ENCODE measurements at places on chromosomes 5 and 9.

DNA sequence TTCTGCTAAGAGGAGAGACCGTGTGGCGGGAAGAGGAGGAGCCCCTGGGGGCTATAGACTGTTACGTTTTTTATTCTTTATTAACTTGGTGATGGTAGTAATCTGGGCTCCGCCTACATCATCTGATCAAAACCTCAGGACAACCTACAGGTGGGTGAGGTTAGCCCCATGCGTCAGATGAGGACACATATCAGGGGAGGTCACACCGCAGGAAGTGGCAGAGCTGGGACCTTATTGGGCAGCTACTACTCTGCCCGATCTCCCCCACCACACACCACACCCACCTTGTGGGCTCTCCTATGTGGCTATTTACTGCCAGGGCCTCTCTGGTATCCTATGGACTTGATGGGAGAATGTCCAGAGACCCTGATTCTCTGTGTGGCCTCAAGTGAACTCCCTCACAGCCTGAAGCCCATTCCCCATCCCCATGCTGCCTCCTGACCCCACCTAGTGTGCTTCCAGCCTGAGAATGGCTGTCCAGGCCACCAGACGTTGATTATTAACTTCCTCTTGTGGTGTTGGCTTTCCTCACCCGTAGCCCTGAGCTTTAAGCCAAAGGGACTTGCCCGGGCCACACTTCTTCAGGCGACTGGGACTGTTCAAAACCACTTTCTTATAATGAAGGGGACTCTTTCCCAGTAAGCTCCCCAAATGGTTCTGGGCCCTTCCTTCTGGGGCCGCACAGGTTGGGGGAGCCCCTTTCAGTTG, 8.2 kb downstream of the UNC5A start:
- H3K27me3 ChIP-seq: peaks cover 3% of the 10 kb centered on the region
- peak overlapping the region; percentile 63 for H3K4me3 ChIP-seq
- no peaks in the 10 kb centered on the region for H3K36me3 ChIP-seq
- H3K27ac ChIP-seq: no peak overlapping the region
- peaks cover 9% of the 10 kb centered on the region for H3K4me1 ChIP-seq

DNA sequence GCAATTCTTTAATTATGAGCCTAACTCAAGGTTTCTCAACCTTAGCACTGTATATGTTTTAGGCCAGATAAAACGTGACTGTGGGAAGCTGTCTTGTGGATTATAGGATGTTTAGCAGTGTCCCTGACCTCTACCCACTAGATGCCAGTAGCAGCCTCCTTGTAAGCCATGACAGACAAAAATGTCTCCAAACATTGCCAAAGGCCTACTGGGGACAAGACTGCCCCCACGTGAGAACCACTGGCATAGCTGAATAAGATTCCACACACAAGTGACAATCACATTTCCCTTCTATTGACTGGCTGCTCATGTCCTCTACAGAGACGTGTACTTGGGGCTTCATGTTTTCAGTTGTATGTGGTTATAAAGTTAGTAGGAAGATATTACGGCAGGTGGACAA, 55.4 kb downstream of the GOLM1 start:
- no peaks in the 10 kb centered on the region for H3K36me3 ChIP-seq
- no peaks in the 10 kb centered on the region for H3K4me1 ChIP-seq
- no peak overlapping the region for H3K27ac ChIP-seq
- no peak for DNase-seq
- no peaks in the 10 kb centered on the region for H3K27me3 ChIP-seq

DNA sequence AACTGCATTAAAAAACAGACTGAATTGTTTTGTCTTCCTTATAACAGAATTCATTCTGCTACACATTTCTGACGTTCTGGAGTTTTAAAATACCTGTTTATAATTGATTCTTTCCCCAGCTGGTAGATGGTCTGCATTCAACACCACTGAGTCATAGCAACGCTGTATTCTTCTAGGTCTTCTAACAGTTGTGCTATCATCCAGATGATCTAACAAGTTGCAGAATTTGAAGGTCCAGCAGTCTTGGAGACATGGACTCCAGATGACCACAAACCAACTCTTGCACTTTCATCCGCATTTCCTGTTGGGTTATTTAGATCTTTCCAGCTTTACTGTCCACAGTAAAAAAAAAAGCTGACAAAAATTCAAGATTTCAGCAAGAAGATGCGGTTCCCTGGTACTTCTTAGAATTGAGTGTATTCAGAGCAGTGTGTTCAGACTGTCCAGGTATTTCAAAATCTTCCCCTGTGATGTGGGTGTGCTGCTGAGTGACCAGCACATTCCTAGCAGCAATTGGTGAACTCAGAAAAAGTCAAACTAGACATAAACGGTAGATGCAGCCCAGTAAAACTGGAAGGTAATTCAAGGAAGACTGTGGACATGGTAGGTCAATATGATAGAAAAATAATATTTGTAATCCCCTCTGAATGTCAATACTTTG, 50.2 kb downstream of the CSNK1A1 start:
- peaks cover 23% of the 10 kb centered on the region for H3K4me1 ChIP-seq
- H3K27me3 ChIP-seq: no peaks in the 10 kb centered on the region
- H3K4me3 ChIP-seq: no peak overlapping the region
- H3K36me3 ChIP-seq: peaks cover 44% of the 10 kb centered on the region

GRCh38 chr5:31656806-31657205, 17.9 kb downstream of the PDZD2 start:
- H3K27ac ChIP-seq: no peak overlapping the region
- H3K36me3 ChIP-seq: no peaks in the 10 kb centered on the region
- peaks cover 12% of the 10 kb centered on the region for H3K4me1 ChIP-seq
- no peaks in the 10 kb centered on the region for H3K27me3 ChIP-seq
- DNase-seq: no peak
- no peak overlapping the region for H3K4me3 ChIP-seq

GRCh38 chr5:72107131-72107900, at the start of gene MAP1B:
Gene MAP1B, plus strand, starts transcription at chr5:72107475. Its CDS starts 57 bp downstream, at chr5:72107532.
- peak within 1 kb of the TSS; percentile 92 for H3K27ac ChIP-seq
- H3K4me1 ChIP-seq: peaks cover 7% of the 10 kb centered on the region
- peak within 1 kb of the TSS; percentile 77 for H3K4me3 ChIP-seq
- DNase-seq: no peak
- H3K27me3 ChIP-seq: no peaks in the 10 kb centered on the region

- no peak for DNase-seq
- H3K36me3 ChIP-seq: no peaks in the 10 kb centered on the region
- H3K27ac ChIP-seq: no peak overlapping the region
- H3K27me3 ChIP-seq: no peaks in the 10 kb centered on the region
- H3K4me3 ChIP-seq: no peak overlapping the region
Observed at GRCh38 chr5:132797651-132798050, 15.5 kb upstream of the SOWAHA start.

DNA sequence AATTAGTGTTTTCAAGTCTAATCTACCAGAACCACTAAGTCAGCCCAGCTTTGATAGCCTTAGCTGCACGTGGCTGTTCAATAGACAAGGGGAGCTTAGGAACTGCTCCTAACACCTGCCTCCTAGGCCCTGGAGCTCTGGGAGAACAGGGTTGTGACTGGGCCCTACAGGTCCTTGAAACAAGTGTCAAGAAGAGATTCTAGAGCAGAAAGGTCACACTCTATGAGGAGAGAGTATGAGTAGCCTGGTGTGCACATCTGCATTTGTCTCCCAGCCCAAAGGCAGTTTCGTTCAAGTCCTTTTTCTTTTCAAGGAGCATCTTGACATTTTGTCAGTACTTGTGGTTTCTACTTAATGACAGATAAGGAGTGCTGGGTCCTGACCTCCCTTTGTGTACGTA, 206.1 kb downstream of the PRELID2 start:
- DNase-seq: no peak
- H3K27me3 ChIP-seq: no peaks in the 10 kb centered on the region
- no peaks in the 10 kb centered on the region for H3K4me1 ChIP-seq
- no peak overlapping the region for H3K27ac ChIP-seq
- no peak overlapping the region for H3K4me3 ChIP-seq

GRCh38 chr5:163695830-163696578, 190.6 kb downstream of the MAT2B start:
- no peaks in the 10 kb centered on the region for H3K36me3 ChIP-seq
- H3K4me1 ChIP-seq: no peaks in the 10 kb centered on the region
- H3K4me3 ChIP-seq: no peak overlapping the region
- no peak overlapping the region for H3K27ac ChIP-seq
- H3K27me3 ChIP-seq: no peaks in the 10 kb centered on the region
- no peak for DNase-seq

DNA sequence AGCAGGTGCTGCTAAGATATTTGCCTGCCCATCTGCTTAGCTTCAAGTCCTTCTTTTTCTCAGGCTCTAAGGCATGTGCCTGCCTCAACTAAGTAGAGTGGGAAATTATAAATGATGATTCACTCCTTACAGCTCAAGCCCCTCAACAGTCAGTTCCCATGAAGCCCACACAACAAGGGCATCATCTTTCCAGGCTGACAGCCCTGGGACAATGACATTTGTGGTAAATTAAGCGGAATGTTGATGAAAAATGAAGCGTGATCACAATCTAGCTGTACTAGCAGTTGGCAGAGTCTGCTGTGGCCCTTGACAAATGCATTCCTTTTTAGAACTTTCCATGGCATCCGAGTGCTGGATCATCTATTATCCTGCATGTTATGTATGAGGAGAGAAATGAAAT, 548.6 kb downstream of the KIF4B start:
- H3K4me3 ChIP-seq: no peak overlapping the region
- no peak overlapping the region for H3K27ac ChIP-seq
- H3K27me3 ChIP-seq: no peaks in the 10 kb centered on the region
- H3K36me3 ChIP-seq: no peaks in the 10 kb centered on the region
- no peak for DNase-seq
- H3K4me1 ChIP-seq: no peaks in the 10 kb centered on the region

DNA sequence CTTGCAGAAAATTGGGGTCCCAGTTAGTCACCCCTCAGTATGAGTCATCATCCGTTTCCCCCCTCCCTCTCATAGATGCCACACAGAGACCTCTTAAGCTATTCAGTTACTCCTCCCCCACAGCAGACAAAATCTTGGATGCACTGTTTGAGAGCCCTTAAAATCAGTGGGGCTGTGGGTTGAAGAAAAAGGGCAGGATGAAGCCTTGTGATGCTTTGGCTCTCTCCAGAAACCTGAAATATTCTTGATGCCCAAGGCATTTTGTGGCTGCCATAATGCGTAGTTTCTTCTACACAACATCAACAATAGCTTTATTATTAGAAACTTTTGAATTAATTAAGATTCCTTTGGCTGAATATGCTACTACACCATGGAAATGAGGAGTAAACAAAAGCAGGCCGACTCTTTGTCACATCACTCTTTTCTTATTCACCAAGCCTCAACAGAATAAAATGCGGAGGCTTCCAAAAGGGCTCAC, 133.8 kb downstream of the MRPS30 start:
- no peak overlapping the region for H3K27ac ChIP-seq
- no peaks in the 10 kb centered on the region for H3K36me3 ChIP-seq
- DNase-seq: no peak
- no peak overlapping the region for H3K4me3 ChIP-seq
- no peaks in the 10 kb centered on the region for H3K27me3 ChIP-seq

- H3K4me3 ChIP-seq: no peak overlapping the region
- no peak overlapping the region for H3K27ac ChIP-seq
- DNase-seq: no peak
Observed at GRCh38 chr9:86407022-86407421, 52.8 kb upstream of the TUT7 start.

DNA sequence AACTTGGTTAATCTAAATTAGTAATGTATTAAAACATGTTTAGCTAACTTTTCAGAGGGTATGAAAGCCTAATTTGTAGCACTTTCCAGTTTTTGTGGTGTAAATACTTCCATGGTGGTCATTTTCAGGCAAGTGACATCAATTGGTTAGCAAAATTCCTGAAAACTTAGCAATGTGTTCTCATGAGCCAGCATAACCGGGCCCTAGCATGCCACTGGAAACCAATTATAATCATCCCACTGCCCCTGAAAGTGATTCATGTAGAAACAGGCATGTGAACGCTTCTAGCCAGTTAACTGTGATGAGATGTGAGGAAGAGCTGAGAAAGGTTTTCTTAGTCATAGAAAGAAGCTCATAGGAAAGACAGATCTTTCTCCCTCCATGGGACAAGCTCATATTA, 417.2 kb downstream of the TLR4 start:
- H3K27me3 ChIP-seq: no peaks in the 10 kb centered on the region
- H3K36me3 ChIP-seq: no peaks in the 10 kb centered on the region
- DNase-seq: no peak
- H3K4me1 ChIP-seq: no peaks in the 10 kb centered on the region
- H3K27ac ChIP-seq: no peak overlapping the region

DNA sequence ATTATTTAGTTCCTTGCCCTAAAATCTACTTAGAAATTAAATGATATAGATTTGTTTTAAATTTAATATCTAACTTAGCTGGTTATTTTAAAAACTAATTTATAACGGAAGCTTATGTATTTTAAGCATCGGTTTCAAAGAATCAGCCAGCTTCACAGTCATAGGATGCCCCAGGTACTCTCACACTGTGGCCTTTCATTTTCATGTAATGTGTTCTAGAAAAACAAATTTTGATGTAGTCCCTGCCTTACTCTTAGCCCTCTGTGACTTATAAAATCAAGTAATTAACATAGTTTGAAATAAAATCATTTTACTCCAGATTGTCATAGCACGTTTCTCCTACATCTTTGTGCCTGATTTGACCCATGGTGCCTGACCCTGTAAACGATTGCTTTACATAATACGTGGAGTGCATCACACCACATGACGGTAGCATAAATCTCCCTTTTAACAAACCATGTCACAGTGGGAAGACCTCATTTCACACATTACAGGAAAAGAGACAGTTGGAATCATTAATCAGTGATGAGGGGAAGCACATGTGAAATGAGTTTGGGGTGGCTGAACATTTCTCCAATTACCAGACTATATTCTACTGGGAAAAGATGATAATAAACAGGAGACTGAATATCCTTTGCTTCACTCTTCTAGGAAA, 731.5 kb upstream of the CDH9 start:
- H3K27ac ChIP-seq: no peak overlapping the region
- no peaks in the 10 kb centered on the region for H3K36me3 ChIP-seq
- no peak for DNase-seq
- H3K4me3 ChIP-seq: no peak overlapping the region
- H3K4me1 ChIP-seq: no peaks in the 10 kb centered on the region

DNA sequence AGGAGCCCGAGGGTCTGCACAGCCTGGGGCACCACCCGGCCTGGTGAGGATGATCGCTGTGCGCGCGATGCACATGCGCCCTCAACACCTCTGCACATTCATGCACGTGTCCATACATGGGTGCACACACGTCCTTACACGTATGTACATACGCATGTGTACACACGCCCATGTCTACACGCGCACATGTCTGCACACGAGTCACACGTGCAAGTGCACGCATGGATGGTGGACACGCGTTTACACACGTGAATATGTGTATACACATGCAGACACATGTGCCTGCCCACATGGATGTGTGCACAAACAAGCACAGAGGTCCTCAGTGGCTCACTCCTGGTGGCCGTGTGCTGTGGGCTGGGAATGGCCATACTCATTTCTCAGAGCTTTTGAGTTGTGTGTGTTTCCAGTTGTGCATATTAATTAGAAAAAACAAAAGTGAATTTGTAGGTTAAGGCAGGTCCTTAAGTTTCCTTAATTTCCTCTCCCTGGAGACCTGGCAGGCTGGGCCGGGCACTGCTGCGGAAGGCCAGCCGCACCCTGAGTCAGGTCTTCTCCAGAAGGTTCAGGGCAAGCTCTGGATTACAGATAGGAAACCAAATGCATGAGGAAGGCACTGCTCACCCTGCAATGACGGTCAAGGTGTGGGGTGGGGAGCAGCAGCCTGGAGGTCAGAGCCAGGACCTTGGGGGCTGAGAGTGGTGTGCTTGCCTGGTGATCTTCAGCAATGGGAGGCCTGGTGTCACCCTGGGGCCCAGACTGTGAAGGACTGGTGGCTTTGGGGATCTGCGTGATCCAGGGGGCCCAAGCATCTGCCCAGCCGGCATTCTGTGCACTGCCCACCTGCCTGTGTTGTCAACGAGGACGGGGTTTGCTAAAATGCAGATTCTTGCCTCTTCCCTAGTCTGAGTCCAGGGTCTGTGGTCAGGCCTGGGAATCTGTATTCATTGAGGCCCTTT, 1.3 kb upstream of the RNU6ATAC start:
- H3K4me3 ChIP-seq: no peak overlapping the region
- H3K4me1 ChIP-seq: peaks cover 11% of the 10 kb centered on the region
